ENCODE measurements at places on chromosomes 5 and 9.

DNA sequence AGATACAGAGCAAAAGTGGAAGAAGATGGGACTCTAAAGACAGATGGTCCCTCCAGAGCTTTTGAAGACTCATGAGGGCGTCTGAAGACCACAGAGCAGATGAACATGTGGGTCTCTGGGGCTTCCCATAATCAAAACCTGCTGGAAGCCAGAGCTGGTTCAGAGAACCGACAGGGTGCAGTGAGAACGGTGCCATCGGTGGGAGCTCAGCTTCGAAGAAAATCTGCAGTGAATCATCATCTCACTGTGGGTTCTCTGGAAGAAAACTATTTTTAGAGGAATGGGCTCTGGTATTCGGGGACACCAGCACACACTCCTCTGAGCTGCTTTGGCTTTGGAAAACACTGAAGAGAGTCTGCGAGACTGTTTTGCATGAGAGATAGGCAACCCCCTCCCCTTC is 222.4 kb upstream of the PANK3 start:
- no peak for DNase-seq

DNA sequence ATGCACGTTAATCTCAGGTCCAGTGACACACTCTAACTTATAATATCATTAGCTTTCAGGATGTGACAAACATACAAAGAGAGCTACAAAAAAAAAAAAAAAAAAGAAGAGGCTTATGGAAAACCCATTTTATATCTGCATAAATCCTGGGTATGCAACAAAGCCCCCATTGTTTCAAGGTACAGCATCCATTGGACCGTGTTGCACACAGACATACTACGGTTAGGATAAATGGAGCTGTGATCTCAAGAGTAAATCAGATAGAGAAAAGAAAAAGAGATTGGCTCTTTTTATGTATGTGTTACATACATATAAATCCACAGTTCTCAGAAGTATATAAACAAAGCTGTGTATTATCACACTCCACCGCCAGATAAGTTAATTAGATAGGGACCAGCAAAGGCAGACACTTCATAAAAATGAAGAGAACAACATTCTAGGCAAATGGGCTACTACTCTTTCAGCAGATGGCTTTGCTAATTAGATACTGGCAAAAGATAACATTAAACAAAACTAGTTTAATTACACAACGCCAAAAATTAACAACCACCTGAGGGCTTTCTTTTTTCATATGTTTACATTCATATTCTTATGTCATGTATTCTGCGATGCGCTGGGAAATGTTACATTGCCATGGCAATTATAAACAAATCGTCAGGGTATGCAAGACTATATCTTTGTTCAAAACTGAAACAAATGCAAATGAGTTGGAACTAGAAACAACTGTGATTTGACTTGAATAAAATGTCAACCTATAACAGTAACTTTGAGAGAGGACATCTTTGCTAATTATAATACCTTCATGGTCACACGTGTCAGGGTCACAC is 304.2 kb downstream of the SEMA5A start:
- DNase-seq = no peak

DNA sequence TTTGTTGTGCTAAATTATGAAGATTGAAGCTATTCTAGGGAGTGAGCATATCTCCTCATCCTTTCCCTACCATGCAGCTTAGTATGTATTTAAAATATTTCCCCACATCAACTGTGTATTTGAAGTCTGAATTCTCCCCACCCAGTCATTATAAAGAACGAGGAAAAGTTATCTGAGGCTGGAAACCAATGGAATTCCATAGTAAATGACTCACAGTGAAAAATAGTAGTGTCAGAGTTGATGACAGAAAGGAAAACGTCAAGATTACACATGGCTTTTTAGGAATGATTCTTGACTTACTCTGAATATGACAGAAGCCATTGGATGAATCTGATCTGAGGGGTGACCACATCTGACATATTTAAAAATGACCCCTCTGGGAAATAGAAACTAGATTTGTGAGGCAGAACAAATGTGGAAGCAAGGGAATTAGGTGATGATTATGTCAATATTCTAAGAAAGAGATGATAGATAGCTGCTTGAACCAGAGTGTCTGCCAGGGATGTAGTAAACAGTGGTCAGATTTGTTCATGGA is 1768.9 kb upstream of the CDH9 start:
- DNase-seq = no peak

DNA sequence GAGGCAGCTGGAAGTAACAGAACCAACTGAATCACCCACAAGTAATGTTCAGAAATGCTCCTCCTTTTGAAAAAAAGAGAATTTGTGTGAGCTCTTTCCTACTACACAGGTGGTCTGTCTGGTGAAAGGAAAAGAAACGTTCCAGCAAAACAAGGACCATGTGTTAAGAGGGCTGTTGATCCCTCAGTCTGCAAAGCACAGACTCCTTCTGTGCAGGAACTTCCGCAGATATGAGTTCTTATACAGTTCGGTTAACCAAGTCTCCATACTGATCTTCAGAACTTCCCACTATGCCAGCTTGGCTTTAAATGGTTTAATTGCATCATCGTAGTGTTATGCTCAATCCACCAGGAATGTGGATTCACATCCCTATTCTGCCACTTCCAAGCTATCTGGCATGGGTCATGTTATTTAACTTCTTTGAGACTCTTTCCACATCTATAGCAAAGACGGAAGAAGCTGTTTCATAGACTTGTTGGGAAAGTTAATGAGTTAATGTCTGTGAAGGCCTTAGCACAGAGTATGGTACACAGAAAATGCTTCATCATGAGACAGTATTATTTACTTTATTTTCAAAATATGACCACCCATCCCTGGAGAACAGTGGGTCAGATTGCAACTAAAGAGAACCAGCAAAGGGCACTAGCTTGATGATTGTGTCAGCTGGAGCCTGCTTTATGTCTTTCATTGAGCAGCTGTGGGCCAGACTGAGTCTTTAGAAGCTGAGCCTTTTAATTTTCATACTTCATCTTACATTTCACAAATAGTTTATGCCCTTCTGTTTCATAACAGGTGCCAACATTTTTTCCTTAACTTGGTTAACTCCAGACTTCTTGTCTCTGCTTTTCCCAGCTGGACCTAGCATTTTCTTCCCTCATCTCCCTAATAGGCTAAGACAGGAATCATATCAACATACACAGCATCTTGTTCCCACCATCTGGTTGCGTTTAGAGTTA is 89.9 kb downstream of the MAMDC2 start:
- DNase-seq = no peak

- no peak for DNase-seq
These were observed 619.4 kb downstream of the PDE4D start for GRCh38 chr5:59274106-59274636.

- no peak for DNase-seq
These were observed 116.9 kb downstream of the ARRDC3 start for GRCh38 chr5:91266184-91266705.

DNA sequence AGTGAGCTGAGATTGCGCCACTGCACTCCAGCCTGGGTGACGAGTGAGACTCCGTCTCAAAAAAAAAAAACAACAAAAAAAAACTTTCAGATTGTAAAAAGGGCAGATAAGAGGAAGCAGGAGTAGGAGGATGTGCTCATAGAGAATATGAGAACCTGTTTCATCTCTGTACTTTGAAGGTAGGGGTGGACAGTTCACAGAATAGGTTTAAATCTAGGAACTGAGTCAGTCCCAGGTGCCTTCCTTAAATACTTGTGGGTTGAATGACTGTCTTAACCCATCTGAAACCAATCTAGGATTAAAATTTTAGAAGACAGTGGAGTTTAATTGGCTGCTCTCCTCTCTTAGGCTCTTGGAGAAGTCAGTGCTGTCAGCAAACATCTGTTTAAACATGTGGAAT is 12.4 kb downstream of the POLK start:
- DNase-seq = peak; percentile 30

- DNase-seq = no peak
These were observed 61.6 kb downstream of the ERCC6L2 start for GRCh38 chr9:95937131-95937530.

DNA sequence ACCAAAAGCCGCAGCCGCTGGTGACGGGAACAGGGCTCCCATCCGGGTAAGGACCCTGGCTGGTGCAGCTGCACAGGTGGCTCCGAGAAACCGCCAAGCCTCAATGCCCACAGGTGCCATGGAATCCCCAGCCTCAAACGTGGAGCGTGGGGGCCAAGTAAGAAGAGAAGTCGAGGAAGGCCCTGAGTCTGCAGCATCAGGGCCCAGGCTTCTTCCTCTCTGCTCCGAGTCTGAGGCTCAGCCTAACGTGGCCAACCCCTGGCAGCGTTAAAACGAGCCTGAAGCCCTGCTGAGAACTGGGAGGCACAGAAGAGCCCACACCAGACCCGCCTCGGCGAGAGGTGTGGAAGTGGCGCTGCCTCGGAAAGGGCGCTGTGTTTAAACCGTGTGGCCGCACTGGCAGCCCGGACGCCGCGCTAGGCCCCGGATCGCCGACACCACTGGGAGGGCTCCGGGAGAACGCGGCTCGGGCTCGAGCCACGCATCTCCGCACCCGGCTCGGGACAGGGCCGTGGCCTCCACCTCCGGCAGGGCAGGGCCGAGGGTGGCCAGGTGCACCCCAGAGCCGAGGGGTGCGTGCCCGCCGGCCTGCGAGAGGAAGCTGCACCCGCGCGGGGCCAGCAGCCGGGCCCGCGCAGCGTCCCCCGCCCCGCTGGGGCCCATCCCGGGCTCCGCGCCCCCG is 730 bp downstream of the ZMYND19 start:
- DNase-seq = no peak

DNA sequence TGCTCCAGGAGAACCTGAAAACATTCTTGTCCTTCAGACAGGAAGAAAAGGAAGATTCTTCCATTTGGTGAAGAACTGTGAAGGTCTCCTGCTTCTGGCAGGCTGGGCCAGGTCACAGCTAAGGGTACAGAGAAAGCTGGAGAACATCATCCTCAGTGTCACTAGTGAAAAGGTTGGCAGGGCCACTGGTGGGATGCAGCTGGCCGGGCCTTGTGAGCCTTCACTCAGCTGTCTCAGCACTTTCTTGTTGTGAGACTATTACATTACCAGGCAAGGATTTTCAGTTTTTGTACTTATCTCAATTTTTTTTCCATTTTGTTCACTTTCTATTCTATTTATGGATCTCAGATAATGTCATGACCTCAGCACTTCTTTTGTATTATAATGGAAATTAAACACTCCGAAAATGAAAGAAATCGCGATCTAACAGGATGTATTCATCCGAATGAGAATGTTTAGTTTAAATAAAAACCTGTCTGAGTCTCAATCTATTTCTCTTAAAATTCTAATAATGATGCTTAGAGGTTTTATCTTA is 9.9 kb upstream of the IFNA8 start:
- DNase-seq = no peak

DNA sequence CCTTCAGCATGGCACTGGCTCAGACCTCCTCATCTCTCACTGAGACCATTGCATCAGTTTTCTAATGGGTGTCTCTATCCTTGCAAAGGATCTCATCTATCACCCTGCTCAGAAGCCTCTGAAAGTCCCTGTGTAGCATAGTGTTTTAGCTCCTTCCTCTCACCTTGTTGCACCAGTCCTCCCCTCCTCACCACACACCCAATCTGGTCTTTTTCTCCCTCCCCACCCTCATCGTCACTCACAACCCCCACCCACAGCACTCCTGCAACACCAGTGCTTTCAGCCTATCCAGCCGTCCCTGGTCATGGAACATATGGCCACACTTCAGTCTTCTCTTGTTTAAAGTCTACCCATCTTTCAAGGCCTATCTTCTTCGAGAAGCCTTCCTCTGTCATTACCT is 74.5 kb downstream of the ANGPTL2 start:
- no peak for DNase-seq

- DNase-seq = no peak
These were observed 10.1 kb upstream of the NEURL1B start for GRCh38 chr5:172630986-172631385.

GRCh38 chr9:113803811-113804589 is 72.1 kb upstream of the ZNF618 start:
- DNase-seq = no peak

GRCh38 chr9:3692606-3693005 is 166.8 kb upstream of the RFX3 start:
- no peak for DNase-seq

GRCh38 chr5:170805666-170806065 is 22.1 kb downstream of the GABRP start:
- no peak for DNase-seq

DNA sequence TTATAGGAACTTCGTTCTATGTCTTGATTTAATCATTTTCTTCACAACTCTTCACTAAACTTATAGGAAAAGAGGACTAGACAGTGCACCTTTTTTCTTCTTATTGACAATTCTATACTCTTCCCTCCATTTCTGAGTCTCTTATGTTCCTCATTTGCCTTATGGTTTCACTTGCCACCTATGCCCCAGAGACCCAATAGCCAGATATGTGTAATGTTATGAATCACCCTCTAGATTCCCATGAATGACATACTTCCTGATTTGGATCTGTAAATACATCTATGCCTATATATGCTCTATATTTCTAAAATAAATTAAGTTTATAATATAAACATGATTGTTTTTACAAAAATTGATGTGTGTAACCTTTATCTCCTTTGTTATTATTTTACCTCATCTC is 514.1 kb upstream of the MEF2C start:
- DNase-seq = no peak

DNA sequence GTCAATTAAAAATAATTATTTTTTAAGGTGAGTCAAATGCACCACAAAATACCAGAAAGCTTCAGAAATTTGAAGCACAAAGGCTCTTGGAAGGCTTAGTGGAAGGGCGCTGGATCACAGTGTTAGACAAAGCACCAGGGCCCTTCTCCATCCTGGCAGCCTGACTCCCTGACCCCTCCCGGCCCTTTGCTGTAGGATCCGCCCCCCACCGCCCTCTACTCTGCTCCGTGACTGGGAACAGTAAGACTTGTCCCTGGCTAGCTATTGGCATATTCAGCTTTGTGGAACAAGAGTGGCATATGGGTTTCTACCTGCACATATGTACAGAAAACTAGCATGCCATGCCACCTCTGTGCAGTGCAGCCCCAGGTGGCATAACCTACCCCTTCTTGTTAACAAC is 222.1 kb downstream of the SYK start:
- no peak for DNase-seq

DNA sequence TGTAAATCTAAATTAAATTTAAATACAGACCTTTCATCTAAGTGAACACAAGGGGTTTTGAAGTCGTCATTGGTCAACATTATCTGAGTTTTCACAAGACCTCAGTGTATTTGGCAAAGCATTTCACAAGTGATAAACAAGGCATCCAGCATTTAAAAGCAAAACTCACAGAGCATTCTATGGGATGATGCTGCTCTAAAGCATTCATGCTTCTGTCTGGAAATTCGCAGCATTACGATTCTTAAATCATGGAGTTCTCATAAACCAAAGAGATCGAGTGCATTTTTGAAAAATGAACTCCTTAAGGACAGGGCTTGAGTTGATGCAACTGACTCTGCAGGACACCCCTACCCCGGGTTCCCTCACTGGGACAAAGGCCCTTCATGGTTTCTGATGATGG is 46.1 kb upstream of the SPATA31E1 start:
- DNase-seq = no peak

Measured in activated naive CD4-positive, alpha-beta T cell treated with anti-CD3 and anti-CD28 coated beads for 36 hours (primary cell).